Bronchus fibroblast of lung (primary cell): ENCODE measurements at places on chromosomes 2 and 18. TPM values are rescaled to one million over a fixed set of nuclear protein-coding genes. Genes with fewer than 3 reads are reported as not detected.

Gene DNAJB2
- total RNA-seq, result 19.8 and 23.7 TPM in 2 replicates

Gene NT5C1B
- total RNA-seq, result not detected in 2 replicates

Gene PDE11A
- not detected in 2 replicates for total RNA-seq

Gene GKN1
- not detected in 2 replicates for total RNA-seq

Gene REG3G
- total RNA-seq, result not detected in 2 replicates

Gene ELOA2
- total RNA-seq, result not detected in 2 replicates

Gene LYG2
- not detected in 2 replicates for total RNA-seq

Gene DGUOK
- 88.1 and 89.5 TPM in 2 replicates for total RNA-seq

Gene PLCL1
- total RNA-seq, result under 0.01 and 0.17 TPM in 2 replicates

Gene METTL21A
- 20.2 and 24.0 TPM in 2 replicates for total RNA-seq

Gene SRBD1
- 12.9 and 13.6 TPM in 2 replicates for total RNA-seq

Gene NEUROD1
- not detected in 2 replicates for total RNA-seq

Gene IL1RN
- total RNA-seq, result not detected in 2 replicates

Gene SPDYA
- total RNA-seq, result 0.15 and 0.17 TPM in 2 replicates

Gene TNFAIP6
- total RNA-seq, result 7.4 and 8.1 TPM in 2 replicates

Gene KIF1A
- total RNA-seq, result 0.17 TPM in 1 of 2 replicates, not detected in the other

Gene ANKRD30BL
- not detected in 2 replicates for total RNA-seq

Gene RIT2
- not detected in 2 replicates for total RNA-seq

Gene SERPINE2
- 14.0 and 14.4 TPM in 2 replicates for total RNA-seq

Gene ABHD1
- not detected in 2 replicates for total RNA-seq

Gene ACOXL
- total RNA-seq, result not detected in 2 replicates

Gene MC2R
- total RNA-seq, result not detected in 2 replicates

Gene TWIST2
- 123 and 134 TPM in 2 replicates for total RNA-seq

Gene PROKR1
- total RNA-seq, result not detected in 2 replicates

Gene BOLL
- total RNA-seq, result not detected in 2 replicates

Gene CD8B2
- total RNA-seq, result not detected in 2 replicates

Gene HADHA
- total RNA-seq, result 120 and 125 TPM in 2 replicates

Gene SERPINB3
- total RNA-seq, result not detected in 2 replicates

Gene ABCG5
- total RNA-seq, result not detected in 2 replicates

Gene FLACC1
- total RNA-seq, result not detected in 2 replicates

Gene DAPL1
- not detected in 2 replicates for total RNA-seq

Gene EHD3
- total RNA-seq, result 22.7 and 22.9 TPM in 2 replicates

Gene CNGA3
- total RNA-seq, result not detected in 2 replicates

Gene GRB14
- 0.17 TPM in 1 of 2 replicates, not detected in the other for total RNA-seq

Gene NEU4
- not detected in 2 replicates for total RNA-seq
